Activated CD8-positive, alpha-beta memory T cell treated with anti-CD3 and anti-CD28 coated beads, Interleukin-2, amount 10 ng/mL, durations not matched to agents 7 days and 5 days (primary cell): ENCODE measurements at places on chromosomes 7 and 10. TPM values are rescaled to one million over a fixed set of nuclear protein-coding genes. Genes with fewer than 3 reads are reported as not detected.

- no peak for DNase-seq
These were observed 552.1 kb downstream of the PARD3 start for GRCh38 chr10:34262985-34263384.

DNA sequence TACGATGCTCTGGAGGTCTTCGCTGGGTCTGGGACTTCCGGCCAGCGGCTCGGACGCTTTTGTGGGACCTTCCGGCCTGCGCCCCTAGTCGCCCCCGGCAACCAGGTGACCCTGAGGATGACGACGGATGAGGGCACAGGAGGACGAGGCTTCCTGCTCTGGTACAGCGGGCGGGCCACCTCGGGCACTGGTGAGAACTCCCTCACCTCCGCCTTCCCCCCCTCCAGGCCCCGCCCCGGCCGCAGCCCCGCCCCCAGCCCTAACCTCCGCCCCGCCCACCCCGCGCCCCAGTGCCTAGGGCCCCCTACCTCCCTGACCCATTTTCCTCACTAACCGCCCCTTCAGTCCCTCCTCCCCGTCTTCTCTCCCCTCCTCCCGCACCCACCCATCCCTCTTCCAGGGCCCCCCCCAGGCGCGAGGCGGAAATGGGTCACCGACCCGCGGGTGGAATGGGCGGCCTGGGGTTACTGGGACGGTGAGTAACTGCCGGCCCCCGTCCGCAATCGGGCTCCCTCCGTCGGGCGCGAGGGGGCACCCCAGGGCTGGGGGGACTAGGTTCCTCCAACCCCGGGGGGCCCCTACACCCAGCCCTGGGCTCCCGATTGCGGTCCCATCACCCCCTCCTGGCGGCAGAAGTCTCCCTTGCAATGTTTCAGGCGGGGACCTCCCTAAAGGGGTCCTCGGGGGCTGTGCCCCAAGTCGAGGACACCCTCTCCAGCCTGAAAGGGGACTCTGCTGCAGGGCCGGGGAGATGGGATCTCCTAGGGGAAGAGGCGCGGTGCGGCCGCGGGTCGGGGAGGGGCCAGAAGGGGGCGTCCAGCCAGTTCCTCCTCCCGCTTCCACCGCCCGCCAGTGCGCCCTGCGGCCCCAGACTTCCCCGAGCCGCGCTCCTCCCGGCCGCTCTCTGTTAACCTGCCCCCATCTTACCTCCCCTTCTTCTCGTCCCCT lies 2.1 kb downstream of the PCOLCE start:
- peak; percentile 91 for DNase-seq

- no peak for DNase-seq
These were observed 95.6 kb downstream of the TRIM24 start for GRCh38 chr7:138555684-138556083.

- no peak for DNase-seq
These were observed 92.2 kb upstream of the RHEB start for GRCh38 chr7:151611878-151612277.

DNA sequence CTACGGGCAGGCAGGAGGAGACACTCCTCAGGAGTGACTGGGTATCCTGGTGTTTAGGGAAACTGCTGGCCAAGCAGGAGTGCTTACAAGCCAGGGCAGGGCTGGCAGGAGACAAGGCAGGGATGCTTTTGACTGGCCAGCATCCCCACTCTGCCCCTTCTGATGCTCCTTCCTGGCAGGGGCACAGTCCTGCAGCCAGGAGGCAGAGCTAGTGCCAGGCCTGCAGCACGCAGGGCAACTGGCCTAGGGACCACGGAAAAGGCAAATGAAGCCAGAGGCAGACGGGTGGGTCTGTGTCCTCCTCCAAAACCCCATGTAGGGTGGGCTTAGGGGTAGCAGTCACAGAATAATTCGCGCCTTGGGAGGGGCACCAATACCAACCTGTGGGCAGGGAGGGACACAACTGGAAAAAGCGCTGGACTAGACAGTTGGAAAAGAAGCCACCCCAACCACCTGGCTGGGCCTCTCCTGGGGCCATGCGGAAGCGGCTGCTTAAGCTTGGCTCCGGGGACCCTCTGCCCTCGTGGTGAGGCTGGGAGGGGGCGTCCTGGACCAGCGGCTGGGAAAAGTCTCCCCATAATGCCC lies 4.8 kb downstream of the IMPDH1 start:
- no peak for DNase-seq

DNA sequence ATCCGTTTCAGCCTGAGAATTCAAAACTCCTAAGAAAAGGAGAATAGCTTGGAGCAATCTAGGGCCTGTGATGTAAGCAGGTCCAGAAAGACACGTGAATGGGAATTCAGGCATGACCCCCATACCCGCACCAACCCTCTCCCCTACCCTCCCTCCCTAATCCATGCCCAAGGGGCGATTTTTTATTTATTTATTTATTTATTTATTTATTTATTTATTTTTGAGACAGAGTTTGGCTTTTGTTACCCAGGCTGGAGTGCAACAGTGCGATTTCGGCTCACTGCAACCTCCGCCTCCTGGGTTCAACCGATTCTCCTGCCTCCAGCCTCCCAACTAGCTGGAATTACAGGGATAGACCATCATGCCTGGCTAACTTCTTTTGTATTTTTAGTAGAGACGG lies 16.6 kb upstream of the EIF4H start:
- no peak for DNase-seq

DNA sequence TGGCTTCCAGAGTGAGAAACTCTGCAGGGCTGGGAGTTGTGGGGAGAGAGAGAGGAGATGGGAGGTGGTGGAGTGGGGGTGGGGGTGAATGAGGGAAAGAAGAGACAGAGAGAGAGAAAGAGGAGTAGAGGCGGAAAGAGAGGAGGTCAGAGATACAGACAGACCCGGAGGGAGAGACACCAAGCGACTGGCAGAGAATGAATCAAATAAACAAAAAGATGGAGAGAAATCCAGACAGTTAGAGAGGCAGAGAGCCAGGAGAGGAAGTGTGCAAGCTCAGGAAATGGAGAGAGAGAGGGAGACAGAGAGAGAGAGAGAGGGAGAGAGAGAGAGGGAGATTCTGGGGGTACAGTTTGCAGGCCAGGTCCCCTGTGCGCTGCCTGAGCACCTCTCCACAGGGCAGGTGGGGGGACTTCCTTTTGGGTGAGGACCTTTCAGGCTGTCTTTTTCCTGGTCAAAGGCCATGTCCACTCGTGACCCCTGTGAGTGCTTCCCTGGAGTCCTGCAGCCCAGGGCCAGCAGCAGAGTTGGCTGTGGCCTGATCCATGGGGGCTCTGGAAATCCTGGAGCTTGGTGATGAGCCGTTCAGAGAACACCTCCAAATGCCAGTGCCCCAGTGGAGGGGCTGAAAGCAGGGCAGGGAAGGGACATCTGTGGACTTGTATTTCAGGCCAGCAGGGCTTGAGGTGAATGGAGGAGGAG lies 25.0 kb upstream of the PCBD1 start:
- no peak for DNase-seq

- DNase-seq = no peak
These were observed 111.5 kb downstream of the SEMA3C start for GRCh38 chr7:80807166-80807900.

GRCh38 chr7:55170335-55171069 lies 151.7 kb downstream of the EGFR start:
- DNase-seq = no peak

GRCh38 chr7:66088861-66089838 lies 13.5 kb downstream of the ASL start:
- DNase-seq = no peak

GRCh38 chr10:69465457-69466157 lies 14.3 kb downstream of the TSPAN15 start:
- no peak for DNase-seq

RBP4 gene
- total RNA-seq = not detected

SPDYE5 gene
- not detected for total RNA-seq

ZPBP gene
- not detected for total RNA-seq

UCMA gene
- not detected for total RNA-seq
